Smooth muscle cell of the coronary artery (primary cell): ENCODE measurements at places on chromosomes 16 and 17. TPM values are rescaled to one million over a fixed set of nuclear protein-coding genes. Genes with fewer than 3 reads are reported as not detected.

Gene SLC6A2
- total RNA-seq: not detected in 2 replicates

Gene TBC1D3K
- total RNA-seq: not detected in 2 replicates

Gene OR4D1
- total RNA-seq: not detected in 2 replicates

Gene KRTAP4-4
- total RNA-seq: not detected in 2 replicates

Gene KRTAP2-2
- not detected in 2 replicates for total RNA-seq

Gene MARCHF10
- total RNA-seq: not detected in 2 replicates

Gene SETD6
- total RNA-seq: 9.5 and 18.1 TPM in 2 replicates

Gene PRSS33
- not detected in 2 replicates for total RNA-seq

Gene GJC1
- total RNA-seq: 9.5 and 11.6 TPM in 2 replicates
